ENCODE measurements at places on chromosomes 3 and 15.
A peak's percentile ranks its signal among the peaks of the same experiment; 100 is the strongest.

GRCh38 chr3:165635791-165636683 lies 201.2 kb downstream of the BCHE start:
- DNase-seq: no peak

DNA sequence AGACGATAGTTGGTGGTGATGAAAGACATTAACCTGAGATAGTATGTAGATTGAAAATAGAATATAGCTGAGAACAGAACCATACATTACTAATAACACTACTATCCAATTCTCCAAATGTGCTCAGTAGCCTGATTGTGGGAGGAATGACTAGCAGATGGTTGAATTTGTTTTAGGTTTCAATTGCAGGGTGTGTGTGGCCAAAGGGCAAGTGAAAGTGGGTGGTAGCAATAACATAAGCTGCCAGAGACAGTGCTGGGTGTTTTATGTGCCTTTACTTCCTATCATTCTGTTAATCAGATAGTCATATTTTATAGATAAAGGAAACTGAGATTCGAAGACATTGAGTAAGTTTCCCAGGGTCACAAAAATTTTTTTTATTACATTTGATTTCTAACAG lies 249.5 kb upstream of the ARL6 start:
- no peak for DNase-seq

DNA sequence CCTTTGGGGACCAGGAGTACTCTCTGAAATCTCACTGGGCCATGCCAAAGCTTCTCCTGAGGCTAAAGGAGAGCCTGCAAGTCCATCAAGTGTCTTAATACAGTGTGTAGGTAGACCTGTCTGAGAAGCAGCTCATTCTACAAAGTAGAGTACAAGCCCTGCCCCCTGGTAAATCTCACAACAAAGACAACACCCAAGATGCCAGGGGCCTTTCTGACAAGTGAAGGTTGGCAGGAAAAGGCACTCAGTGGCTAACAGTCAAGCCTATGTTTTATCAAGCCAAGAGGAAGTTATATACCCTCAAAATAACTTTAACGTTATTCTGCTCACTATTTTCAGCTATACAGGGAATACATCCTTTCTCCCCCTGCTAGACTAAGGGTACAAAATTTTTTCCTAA lies 58.3 kb downstream of the NMNAT3 start:
- no peak for DNase-seq

- DNase-seq: no peak
Measured at GRCh38 chr3:46564190-46565021, 1.7 kb downstream of the LRRC2 start.

GRCh38 chr3:140898340-140899180 lies 43.1 kb upstream of the SLC25A36 start:
- DNase-seq: peak; percentile 55

GRCh38 chr15:77557564-77557963 lies 75.1 kb downstream of the LINGO1 start:
- no peak for DNase-seq

GRCh38 chr3:173708191-173708590 lies 310.6 kb downstream of the NLGN1 start:
- DNase-seq: peak; percentile 15

- DNase-seq: no peak
Measured at GRCh38 chr3:95923496-95924210, 890.7 kb upstream of the EPHA6 start.

DNA sequence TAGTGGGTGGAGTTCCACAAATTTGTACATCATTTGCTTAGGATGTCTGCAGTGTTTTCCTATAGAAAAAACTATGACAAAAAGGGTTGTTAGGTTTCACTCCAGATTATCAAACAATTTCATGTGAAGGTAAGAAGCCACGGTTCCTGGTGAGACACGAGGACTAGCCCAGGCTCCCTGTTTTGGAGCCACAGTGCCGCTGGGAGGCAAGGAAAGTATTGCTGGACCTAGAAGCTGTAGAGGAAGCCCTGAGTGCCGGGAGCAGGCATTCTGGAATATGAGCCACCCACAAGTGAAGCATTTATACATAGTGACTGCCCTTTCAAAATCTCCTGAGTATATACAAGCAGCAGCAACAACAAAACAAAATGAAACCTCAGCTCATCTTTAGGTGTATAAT lies 142.0 kb downstream of the GABRB3 start:
- DNase-seq: no peak

GRCh38 chr3:9750556-9751411 lies 1.0 kb downstream of the OGG1 start:
- no peak for DNase-seq

GRCh38 chr15:91424001-91424400 lies 323.9 kb downstream of the SV2B start:
- no peak for DNase-seq

DNA sequence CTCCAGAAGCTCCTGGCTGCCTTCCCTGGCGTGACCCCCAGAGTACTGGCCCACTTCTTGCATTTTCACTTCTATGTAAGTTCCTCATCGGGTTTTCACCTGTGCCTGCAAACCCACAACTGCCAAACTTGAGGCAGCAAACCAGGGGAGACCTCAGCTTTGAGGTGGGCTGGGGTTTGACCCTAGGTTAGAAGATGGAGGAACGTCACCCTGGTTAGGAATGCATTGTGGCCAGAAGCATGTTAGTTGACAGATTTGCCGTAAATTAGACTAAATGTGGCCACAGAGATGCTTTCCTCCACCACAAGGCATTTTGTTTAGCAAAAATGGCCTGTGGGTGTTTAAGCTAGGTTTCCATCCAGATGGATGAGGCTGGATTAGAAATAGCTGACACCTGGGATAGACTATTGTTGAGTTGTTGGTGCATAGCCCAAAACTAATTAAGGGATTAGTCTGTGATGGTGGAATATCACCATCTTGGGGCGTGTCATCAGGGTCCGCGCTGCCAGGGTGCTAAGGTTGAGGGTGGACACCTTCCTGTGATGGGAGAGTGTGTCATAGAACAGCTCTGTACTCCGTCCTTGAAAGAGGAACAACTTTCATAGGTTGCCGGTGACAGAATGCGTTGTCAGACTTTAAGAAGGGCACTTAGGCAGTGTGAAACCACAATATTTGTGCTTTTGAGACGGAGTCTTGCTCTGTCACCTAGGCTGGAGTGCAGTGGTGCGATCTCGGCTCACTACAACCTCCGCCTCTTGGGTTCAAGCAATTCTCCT lies 3.6 kb downstream of the NISCH start:
- DNase-seq: no peak

- DNase-seq: no peak
Measured at GRCh38 chr3:72171946-72172345, 387.0 kb upstream of the PROK2 start.

DNA sequence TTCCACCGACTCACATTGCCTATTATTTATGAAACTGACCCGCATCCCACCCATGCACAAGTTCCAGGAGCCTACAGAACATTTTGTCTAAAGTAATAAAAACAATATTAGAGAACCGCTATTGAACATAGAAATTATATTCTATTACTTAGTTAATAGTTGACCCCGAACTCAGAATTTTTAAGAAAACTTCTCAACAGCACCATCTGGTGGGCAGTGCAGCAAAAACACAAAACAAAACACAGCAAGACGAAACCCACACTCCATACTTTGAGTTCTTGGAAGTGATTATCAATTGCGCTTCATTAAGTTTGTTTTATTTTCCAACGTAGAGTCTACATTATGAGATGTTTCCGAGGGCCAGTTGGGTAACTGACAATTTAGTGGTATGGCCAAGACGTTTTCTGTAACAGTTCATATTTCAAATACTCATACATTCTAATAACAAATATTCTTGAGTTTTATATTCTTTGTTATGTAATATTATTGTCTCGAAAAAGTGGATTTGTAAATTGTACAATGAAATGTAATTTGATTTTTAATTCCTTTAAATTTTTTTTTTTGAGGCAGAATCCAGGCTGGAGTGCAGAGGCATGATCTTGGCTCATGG lies 24.0 kb upstream of the C3orf70 start:
- DNase-seq: peak; percentile 54

DNA sequence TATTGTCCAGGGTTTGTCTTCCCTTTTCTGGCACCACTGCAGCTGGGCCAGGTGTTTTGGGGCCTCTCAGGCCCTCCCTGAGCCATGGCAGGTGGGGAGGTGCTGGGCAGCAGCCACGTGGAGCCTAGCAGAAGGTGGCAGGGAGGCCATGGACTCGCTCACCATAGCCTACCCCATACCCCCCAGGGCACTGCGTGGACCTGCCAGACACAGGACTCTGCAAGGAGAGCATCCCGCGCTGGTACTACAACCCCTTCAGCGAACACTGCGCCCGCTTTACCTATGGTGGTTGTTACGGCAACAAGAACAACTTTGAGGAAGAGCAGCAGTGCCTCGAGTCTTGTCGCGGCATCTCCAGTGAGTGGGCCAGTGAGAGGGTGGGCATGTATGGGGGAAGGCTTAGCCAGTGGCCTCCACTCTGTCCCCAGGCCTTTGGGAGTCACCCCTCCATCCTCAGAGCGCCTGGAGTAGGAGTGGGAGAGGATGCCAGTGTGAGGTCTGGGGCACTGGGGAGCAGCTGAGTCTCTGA lies 11.9 kb downstream of the SPINT1 start:
- no peak for DNase-seq

DNA sequence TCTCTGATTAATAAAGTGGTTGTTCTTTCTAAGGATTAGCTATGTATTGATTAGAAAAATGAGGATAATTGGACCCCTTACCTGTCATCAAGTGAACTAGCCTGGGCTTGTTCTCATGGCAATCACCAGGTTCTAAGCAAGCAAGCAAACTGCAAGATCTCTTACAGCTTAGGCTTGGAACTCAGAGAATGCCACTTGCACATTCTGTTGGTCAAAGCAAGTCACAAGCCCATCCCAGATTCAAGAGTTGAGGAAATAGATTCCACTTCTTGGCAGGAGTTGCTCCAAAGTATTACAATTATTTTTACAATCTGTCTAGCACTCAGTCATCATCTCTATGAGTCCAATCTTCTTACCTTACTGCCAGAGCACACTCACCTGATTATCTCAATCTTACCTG lies 180.3 kb downstream of the SYNPR start:
- DNase-seq: no peak

DNA sequence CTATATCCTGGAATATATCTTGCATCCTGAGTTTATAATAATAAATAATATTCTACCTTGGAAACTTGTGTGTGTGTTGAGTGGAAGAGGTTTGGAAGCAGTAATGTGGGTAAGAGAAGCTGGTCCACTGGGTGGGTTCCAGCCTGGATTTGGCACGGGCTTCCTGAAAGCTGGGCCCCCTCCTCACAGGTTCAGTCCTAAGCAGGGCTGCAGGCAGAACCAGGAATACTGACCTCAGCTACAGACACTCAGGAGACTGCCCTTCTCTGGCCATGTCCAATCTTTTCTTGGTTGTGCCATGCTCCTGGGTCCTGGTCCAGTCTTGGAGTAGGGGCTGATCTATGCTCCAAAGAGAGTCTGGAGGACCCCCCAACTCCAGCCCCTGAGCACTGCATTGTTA lies 4.5 kb downstream of the MYD88 start:
- DNase-seq: no peak

- no peak for DNase-seq
Measured at GRCh38 chr3:123719862-123720453, 135.1 kb upstream of the HACD2 start.

DNA sequence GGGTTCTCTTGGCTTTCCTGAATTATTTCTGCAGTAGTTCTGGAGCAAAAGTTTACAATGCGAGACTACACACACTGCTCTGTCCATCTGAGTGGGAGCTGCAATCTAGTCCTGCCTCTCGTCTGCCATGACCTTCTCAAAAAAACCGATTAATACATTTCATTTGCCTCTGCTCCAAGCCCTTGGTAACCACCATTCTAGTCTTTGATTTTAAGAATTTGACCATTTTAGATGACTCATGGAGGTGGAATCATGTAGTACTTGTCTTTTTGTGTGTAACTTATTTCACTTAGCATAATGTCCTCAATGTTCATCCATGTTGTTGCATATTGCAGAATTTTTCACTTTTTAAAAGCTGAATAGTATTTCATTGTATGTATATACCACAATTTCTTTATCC lies 356.9 kb downstream of the SV2B start:
- no peak for DNase-seq

GRCh38 chr15:101103598-101103997 lies 148.2 kb downstream of the CHSY1 start:
- DNase-seq: no peak

- DNase-seq: no peak
Measured at GRCh38 chr3:18114894-18115293, 310.2 kb downstream of the SATB1 start.

- DNase-seq: no peak
Measured at GRCh38 chr3:99248130-99248529, 346.6 kb upstream of the DCBLD2 start.

DNA sequence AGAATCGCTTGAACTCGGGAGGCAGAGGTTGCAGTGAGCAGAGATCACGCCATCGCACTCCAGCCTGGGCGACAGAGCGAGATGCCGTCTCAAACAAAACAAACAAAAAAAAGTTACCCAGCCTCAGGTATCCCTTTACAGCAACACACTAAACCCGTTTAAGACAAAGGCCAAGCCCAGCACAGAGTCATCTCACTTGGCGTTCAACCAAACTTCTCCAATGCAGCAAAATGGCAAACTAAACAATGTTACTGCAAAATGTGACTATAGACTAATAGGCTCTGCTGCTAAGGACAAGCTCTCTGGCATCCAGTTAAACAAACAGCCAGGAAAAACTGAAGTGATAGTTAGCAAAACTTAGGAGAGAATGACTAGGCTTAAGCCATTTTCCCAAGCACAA lies 6.4 kb upstream of the FAM219B start:
- DNase-seq: no peak

DNA sequence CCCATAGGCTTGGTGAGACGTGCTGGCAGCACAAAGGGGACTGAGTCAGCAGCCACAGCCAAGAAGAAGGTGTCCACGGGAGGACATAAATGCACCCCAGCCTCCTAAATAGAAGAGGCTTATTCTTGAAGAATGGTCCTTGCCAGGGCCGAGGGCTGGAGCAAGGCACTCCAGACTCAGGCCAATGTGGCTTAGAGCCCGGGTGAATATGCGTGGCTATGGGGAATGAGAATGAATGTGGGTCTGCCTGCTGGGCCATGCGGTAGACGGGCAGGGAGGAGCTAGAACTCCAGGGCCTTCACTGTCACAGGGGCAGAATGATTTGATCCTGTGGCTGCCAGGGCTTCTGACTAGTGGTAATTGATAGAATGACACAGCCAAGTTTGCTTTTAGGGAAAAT lies 34.0 kb downstream of the DHX30 start:
- DNase-seq: no peak

DNA sequence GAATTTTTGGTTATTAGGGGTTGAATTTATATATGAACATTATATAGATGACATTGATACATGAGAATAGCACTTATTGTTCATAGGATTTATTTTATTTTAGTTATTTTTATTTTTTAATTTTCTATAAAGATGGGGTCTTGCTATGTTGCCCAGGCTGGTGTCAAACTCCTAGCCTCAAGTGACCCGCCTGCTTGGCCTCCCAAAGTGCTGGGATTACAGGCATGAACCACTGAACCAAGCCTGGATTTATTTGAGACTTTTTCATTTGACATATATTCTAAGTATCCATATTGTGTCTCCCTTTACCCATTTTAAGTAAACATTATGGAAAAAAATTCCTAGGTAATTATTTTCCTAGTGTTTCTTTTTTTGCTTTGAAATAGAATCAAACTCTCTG lies 12.5 kb downstream of the PAQR9 start:
- DNase-seq: no peak

All from iPS-NIHi11 (cell line).